ENCODE measurements at places on chromosomes 5 and 9. TPM values are rescaled to one million over a fixed set of nuclear protein-coding genes. Genes with fewer than 3 reads are reported as not detected.

Gene SH3RF2
- 7.6 TPM for total RNA-seq

Gene LHX3
- total RNA-seq = not detected

Gene ORM1
- total RNA-seq = 0.57 TPM

Gene PAPPA
- 0.20 TPM for total RNA-seq

Gene BTNL3
- not detected for total RNA-seq

Gene FGF10
- not detected for total RNA-seq

Gene NEUROG1
- not detected for total RNA-seq

Gene GPSM1
- 12.5 TPM for total RNA-seq

Gene PCDHA12
- total RNA-seq = not detected

Gene EGR1
- 3.9 TPM for total RNA-seq

Gene ZNF300
- total RNA-seq = 5.7 TPM

Gene ZNF366
- total RNA-seq = 0.96 TPM

Gene CCNI2
- total RNA-seq = not detected
